DMS79 treated with DMSO at 0.1 percent for 48 hours (cell line): ENCODE measurements at places on chromosomes 3 and 15.

DNA sequence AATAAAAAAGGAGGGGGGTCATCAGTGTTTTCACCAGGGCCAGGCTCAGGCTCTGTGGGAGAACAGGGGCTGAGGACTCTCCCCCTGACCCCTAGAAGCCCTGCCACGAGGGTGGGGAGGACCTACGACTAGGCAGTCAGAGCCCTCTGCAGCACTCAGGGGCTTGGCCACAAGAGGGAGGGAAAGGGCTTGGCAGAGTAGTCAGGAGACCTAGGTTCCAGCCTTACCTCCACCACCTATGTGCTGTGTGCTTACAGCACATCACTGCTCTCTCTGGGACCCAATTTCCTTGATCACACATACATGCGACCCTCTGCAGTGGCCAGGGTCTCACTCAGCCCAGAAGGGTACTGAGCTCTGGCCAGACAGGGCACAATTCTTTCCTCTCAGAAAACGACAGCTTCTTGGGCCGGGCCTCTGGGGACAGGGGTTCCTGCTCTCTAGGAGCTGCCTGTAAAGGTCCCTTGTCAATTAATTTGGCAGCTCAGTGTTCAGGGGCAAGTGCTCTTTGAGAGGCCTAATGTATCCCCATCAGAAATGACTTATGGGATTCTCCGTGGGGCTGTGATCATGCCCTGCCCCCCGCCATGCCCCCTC lies 16.4 kb upstream of the SKIC8 start:
- no peak for DNase-seq

DNA sequence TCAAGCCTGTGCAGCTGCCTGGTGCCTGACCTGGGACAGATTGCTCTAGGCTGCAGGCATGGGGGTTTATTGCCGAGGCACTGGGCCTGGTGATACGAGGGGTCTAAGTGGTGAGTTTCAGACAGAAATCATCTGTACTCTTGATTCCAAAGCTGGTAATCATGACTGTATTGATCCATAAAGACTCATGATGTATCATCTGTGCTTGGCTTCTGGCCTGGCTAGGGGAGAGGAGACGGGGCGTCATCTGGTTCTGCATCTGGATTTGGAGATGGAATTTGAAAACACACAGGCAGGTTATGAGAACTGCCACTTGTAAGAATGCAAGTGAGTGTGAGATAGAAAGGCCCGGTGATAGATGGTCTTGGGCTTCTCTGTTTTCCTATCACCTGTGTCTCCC lies 337.4 kb upstream of the C2CD4B start:
- DNase-seq = no peak

DNA sequence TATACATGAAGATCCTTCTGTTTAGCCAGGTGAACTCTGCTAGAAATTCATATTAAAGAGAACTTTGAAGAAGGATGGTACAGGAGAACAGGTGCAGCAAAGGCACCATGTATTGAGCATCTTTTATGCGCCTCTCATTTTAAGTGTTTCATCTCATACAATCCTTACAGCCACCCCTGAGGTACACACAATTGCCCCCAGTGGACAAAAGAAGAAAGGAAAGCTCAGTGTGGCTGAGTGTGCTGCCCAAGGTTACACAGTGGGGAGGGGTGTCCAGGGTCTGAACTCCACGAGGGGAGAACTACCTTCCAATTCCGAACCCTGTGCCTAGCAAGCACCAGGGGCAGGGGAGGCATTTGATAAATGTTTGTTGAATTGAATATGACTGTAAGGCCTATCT lies 98.6 kb downstream of the MECOM start:
- no peak for DNase-seq

- no peak for DNase-seq
These were observed 46.3 kb upstream of the ACKR4 start for GRCh38 chr3:132550579-132551305.

DNA sequence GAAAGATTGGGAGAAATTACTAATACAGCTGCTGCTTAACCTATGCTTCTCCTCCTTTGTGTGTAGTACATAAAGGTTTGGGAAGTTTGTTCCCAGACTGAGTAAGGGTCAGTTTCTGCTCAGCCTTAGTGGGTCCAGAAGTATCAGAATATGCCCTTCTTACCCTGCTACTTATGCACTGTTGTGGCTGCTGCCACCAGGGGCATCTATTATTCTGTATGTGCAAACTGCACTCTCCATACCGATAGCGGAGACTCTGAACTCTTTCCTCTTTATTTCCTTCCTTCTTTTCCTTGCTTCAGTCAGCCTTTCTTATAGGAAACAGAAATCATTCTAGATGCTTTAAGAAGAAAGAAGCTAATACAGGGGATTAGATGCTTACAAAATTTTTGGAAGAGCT lies 4.0 kb downstream of the NEDD4 start:
- DNase-seq = no peak

DNA sequence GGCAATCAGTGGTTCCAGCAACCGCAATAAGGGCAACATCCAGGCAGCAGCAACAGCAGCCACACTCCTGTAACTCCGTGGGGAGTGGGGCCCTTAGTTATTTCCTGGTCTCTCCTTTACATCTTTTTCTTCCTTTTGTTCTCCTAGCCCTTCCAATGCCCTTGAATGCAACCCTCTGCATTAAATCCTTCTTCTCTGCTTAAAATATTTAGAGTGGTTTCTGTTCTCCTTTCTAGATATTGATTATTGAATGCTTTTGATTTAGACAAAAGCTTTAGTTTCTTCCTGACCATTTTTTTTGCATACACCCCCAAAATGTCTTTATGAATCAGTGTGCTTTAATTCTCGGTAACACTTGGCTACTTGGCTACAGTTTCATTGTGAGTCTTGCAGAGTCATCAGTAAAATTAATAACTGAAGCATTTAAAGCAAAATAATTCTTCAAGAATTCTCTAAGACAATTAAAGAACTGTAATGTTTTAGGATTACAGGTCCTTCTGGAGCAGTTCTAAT lies 586.1 kb downstream of the MECOM start:
- no peak for DNase-seq

DNA sequence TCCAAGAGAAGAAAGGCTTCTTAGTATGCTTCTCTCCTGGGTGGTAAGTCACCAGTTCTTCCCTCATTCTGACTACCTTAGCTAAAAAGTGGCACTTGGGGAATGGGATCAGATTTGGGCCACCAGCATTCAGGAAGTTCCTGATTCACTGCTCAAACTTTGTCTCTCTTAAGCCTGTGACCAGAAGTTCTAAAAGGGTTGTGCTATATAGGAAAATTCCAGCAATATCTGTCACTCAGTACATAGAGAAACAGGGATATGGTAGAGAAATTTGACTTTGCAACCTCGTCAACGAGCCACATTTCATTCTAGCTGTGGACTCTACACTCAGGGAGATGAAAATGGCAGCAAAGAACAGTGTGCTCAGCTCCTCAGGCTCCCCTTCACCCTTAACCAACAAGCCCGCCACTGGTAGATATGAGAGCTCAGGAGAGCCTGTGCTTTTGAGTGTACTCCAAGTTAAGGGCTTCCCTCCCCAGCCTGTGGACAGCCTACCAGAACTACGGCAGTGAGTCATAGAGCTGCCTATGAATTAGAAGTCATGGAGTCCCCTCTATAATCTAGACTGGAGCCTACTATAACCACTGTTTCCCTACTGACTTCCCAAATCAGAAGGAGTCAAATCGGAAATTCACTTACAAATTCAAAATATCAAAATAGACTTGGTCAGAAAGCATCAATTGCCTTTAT lies 52.6 kb upstream of the MYO5C start:
- DNase-seq = no peak

DNA sequence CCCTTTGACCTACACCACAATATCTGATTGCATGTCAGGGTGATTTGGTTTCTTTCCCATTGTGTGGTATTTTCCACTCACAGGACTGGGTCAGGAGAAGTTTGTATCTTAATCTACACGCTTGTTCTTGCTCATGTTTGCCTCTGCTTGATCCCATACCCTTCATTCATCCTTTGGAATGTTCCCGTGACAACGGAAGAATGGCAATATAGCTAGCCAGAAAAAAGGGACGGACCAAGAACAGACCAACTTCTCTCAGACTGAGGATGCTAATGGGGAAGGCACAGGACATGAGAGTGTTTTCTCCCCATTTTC lies 7.8 kb upstream of the THSD4 start:
- no peak for DNase-seq

GRCh38 chr3:141830508-141830907 lies 45.9 kb upstream of the ATP1B3 start:
- no peak for DNase-seq

GRCh38 chr3:66485291-66485968 lies 15.4 kb downstream of the LRIG1 start:
- no peak for DNase-seq

GRCh38 chr3:58792921-58793451 lies 126.4 kb upstream of the FAM3D start:
- no peak for DNase-seq

DNA sequence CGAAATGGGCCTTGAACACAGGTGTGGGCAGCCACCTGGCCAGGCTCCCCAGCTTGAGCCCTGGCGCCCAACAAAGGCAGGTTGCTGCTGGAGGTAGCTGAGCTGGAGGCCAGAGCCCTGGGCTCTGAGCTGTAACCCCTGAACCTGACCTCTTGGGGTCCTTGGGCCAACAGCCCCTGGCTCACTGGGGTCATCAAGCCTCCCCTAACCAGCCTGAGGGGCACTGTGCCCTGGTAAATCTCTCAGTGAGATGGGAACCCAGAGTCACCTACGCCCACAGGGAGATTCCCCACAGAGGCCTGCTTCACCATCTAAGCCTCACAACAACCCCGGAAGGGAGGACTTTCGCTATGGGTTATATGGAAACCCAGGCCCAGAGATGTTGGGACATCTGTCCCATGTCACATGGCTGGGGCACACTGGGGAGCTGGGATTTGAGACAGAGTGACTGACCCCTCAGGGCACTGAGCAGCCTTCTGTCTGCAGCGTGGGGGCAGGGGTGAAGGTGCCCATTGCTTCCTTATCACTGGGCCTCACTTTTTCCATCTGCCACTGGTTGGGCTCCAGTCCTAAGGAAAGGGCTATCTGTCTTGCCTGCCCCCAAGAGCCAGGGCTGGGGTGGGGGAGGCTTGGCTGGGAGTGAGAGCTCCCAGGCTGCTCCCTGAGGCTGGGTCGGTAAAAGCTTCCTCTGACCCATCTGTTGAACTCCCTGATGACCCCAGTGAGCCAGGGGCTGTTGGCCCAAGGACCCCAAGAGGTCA lies 59.1 kb downstream of the IQSEC1 start:
- DNase-seq = no peak

GRCh38 chr15:28902856-28903255 lies 17.1 kb downstream of the APBA2 start:
- DNase-seq = no peak

DNA sequence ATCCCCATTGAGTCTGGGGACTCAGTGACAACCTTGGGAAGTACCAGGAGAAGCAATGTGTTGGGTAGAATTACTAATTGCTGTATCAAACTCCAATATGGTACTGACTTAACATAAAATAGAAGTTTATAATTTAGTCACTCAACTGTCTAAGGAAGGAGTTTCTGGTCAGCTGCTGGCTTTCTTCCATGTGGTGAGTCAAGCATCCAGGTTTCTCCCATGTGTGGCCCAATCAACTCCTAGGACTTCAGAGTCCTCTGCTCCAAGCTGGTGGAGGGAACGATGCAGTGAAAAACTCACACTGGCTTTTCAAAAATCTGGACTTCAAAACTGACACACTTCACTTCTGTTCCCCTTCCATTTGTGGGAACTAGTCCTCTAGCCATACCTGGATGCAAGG lies 25.2 kb downstream of the WNT5A start:
- DNase-seq = no peak

DNA sequence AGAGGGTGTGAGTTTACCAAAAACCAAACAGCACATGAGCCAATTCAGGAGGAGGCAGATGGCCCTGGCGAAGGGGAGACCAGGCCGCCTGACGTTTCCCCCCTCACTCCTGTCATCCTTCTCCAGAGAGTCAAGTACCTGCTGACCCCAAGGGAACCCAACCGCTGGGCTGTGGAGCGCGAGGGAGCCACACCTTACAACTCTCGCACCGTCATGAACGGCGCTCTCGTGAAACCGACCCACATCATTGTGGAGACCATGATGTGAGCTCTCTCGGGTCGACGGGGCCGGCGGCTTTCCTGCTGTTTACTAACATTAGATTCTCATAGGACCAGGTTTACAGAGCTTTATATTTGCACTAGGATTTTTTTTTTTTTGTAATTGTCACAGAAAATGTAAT lies 55.4 kb downstream of the GRIP2 start:
- no peak for DNase-seq

DNA sequence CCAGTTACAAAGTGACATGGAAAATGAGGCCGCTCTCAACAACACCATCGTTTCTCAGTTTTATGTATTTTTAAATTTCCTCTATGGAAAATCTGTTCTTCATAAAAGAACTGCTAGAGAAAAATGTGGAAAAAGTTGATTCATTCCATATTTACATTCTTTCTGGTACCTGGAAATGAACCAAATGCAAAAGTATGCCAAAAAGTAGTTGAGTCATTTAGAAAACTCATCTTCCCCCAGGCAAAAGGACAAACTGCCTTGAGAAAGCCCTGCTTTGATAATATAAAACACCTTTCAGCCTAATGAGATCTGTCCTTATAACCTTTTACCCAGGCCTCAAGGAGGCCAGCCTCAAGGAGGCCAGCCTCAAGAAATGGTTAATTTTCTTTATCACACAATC lies 283.0 kb upstream of the VEPH1 start:
- no peak for DNase-seq

DNA sequence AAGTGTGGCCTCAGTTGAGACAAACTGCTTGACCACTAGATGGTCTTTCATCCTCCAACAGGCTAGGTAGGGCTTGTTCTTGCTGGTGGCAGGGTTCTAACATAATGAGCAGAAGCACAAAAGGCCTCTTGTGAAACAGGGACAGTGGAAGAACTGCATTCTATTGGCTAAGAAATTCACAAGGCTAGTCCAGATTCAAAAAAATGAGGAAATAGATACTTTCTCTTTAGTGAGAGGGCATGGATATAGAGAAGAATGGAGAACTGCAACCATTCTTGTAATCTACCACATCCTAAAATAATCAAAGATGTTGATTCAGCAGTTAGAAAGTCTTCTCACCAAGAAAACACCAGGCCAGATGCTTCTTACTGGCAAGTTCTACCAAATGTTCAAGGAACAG lies 143.7 kb upstream of the LRIG1 start:
- DNase-seq = no peak

DNA sequence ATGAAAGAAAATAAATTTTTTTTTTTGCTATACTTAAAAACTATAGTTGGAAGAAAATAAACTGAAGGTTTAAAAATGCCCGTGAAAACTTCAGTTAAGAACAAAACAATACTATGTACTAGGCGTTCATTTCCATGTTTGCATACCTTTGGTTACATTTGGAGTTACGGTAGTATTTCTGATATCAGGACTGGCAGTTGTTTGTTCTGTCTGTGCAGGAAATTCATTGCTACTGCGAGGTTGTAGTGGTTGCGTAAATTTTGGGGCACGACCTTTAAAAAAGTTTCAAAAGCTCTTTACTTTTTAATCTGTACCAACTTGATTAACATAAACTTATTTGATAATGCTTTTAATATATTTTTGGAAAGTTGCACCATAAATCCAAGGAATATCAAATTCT lies 47.9 kb downstream of the ST3GAL6 start:
- no peak for DNase-seq

- DNase-seq = no peak
These were observed 10.0 kb upstream of the PAQR5 start for GRCh38 chr15:69288531-69289341.
